ENCODE measurements at places on chromosomes 2 and 18.
A peak's percentile ranks its signal among the peaks of the same experiment; 100 is the strongest.

GRCh38 chr2:39024833-39025232 is 96.0 kb downstream of the SOS1 start:
- peak; percentile 12 for DNase-seq

DNA sequence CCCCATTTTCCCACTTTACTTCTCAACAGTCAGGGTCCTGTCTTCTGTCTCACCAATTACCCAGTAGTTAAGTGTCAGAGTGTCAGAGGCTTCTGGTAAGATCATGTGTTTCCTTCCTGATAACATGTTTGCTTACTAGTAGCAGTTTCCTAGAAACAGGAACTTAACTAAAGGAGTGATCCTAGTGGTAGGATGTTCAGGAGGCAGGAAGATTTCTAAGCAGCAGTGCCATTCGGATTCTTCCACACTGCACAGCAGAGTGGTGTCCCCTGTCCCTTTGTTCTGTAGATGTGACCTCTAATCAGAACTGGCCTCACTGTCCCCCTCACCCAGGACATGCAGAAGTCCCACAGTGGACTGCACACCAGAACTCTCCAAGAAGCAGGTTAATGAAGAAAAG is 221.8 kb upstream of the OSR1 start:
- DNase-seq, result peak; percentile 36

GRCh38 chr2:190881084-190881597 is 520 bp downstream of the GLS start:
- DNase-seq, result peak; percentile 75

- DNase-seq, result no peak
These were observed 488.7 kb upstream of the ID2 start for GRCh38 chr2:8193146-8193545.

- peak; percentile 82 for DNase-seq
These were observed 368.4 kb downstream of the MTX2 start for GRCh38 chr2:176637486-176638166.

DNA sequence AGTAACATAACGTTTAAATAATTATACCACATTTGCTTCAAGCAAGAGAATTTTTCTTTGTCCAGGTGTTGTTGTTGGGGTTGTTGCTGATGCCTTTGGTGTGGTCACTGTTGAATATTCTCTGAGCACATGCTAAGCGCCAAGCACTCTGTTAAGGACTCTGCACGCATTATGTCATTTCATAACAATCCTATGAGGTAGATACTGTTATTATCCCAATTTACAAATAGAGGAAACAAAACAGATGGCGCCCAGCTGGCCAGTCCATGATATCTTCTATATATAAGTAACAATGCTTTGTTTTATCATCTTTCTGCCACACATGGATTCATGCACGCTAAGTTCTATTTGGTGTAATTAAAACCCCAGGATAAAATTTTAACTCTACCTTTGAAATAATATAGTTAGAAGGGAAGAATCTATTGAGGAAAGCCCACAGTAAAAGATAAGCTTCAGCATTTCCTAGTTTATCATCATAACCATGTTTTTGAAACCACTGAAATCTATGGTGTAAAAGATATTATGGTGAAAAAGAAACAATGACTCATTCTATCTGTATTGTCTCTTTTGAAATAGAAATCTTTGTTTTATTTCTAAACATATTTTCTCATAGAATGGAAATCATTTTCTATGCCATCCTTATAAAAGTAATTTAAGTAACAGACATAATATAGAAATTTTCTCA is 199.7 kb downstream of the PID1 start:
- no peak for DNase-seq

DNA sequence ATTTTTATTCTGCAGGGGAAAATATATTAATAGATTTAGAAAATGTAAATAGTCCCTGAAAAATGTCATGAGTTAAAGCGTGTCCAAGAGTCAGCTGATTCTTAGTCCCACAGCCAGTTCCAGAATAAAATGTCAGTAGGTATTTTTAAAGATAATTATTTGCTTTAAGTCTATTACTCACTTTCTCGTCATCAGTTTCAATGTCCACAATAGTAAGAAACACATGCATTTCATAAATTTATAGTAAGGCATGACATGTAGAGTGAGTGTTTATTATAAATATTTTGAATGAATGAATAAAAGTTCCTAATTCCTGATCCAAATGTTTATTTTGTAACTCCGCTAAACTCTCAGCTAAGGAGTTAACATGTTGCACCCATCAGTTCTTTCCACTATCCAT is 1044.0 kb upstream of the PIK3C3 start:
- no peak for DNase-seq

GRCh38 chr18:13616525-13617035 is 109.8 kb downstream of the FAM210A start:
- DNase-seq, result no peak

- no peak for DNase-seq
These were observed 322.6 kb downstream of the ASXL3 start for GRCh38 chr18:33900638-33901037.

DNA sequence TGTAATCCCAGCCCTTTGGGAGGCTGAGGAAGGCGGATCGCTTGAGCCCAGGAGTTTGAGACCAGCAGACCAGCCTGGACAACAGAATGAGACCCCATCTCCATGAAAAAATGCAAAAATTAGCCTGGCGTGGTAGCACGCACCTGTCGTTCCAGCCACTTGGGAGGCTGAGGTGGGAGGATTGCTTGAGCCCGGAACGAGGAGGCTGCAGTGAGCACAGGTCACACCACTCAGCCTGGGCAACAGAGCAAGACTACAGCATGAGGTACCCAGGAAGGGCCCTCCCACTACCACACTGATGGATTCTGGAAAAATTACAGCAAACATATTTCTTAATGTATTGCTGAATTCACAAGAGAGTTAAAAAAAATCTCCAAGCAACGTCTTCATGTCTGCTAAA is 56.3 kb upstream of the HPCAL1 start:
- DNase-seq, result no peak

GRCh38 chr18:38619129-38619528 is 1053.5 kb upstream of the CELF4 start:
- DNase-seq, result no peak

- DNase-seq, result no peak
These were observed 74.9 kb downstream of the LONRF2 start for GRCh38 chr2:100247256-100248043.

GRCh38 chr18:77063260-77063659 is 69.3 kb downstream of the MBP start:
- DNase-seq, result no peak

- peak; percentile 87 for DNase-seq
These were observed 13.1 kb downstream of the DAW1 start for GRCh38 chr2:227884511-227884947.

GRCh38 chr18:54924948-54925347 is 34.3 kb downstream of the CCDC68 start:
- DNase-seq, result no peak

- no peak for DNase-seq
These were observed 766.8 kb upstream of the FAM98A start for GRCh38 chr2:34365932-34366331.

DNA sequence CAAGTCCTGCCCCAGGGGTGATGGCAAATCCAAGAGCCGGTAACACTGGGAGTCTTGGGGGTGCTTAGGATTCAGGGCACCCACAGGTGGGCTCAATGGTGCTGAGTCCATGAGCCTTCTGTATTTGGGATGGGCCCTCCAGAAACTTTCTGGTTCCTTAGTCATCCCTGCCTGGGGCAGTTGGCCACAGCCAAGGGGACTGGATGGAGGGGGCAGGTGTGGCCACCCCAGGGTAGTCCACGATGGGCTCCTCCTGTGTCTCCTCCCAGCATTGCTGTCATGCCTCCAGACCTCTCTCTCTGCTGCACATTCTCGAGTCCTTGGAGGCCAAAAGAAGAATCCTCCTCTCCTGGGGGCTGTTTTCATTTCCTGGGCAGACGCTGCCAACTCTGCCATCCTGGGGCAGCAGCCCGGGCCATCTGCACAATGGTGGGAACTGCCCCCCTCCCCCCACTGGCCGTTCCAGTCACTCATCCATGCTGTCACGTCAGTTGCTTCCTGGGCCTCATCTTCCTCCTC is 158.0 kb upstream of the TWIST2 start:
- DNase-seq, result no peak

DNA sequence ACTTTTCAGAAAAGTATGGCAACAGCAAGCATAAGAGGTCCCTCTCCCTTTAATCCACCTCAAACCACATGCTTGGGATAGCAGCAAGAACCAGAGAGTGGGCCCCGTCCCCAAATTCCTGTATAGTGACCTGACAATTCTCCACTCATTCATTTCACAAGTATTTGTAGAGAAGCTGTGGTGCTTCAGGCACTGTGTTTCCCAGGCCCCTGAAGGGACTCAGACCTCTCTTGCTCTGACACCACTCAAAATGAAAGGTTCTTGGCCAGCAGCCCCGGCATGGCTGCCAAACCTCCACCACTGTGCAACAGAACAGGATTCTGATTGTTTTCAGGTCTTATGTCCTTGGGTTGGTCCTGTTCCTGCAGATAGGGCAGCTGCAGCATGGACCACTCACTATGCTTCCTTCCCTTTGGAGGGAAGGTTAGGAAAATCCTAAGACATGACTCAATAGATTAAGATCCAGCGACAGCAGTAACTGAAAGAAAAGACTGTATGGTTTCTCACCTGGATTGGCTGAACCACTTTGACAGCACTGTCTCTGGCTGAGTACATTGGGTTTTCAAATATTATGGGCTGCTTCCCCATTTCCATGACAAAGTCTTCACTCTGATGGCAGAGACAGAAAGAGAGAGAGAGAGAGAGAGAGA is 67.6 kb downstream of the DHRS9 start:
- DNase-seq, result no peak

DNA sequence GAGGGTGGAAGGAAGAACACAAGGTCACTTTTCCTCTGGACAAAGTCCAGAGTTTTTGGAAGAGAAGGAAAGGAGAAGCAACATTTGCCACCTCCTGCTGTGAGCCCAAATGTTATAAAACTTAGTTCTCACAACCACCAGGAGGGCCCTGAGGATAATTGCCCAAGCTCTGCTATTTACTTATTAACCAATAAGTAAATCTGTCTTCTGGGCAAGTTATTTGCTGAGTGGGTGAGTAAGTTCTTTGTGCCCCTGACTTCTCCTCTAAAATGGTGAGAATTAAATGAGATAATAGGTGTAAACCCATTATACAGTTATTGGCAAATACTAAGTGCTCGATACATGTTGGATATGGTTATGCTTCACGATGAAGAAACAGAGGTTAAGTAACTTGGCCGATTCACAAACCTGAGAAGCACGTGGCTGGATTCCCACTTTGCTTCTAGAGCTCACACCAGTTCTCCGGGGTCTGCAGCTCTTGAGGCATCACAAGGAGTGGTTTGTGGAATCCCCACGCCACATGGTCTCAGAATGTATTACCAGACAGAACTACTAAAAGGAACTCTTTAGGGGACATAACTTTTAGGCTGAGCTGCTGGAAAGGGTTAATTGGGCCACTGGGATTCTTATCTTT is 164.1 kb downstream of the MYCN start:
- DNase-seq, result no peak

DNA sequence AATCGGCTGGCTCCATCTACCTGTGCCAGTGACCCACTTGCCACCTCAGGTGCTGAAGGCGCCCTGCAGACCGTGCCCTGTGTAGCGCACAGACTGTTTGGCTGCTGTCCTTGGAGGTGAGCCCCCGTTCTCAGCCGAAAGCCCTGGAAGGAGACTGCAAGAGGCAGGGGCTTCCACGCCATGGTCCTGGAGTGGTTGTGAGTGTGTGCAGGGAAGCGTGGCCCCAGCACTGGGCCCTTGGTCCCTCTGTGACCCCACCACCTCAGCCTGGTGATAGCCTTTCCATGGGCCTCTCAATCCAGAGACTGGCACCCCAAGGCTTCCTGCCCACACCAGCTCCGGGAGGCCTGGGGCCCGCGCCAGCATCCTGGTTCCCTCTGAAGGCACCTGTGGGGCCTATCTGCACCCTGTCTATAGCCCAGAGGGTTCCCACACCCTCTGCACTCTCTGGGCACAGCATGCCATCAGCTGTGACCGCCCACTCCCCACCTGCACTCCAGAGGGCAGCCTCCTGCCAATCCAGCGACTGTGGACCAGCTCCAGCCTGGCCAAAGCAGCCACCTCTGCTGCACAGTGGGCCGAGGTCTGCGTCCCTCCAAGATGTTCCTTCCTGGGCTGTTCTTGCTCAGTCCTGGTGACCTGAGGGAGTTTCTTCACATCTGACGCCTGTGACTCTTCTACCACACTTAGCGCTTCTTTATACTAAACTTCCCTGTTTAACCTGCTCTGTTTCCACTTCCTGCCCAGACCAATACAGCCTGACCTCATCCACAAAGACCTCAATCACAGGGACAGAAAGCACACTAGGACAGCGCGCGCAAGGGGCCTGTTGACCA is 109.5 kb downstream of the EIPR1 start:
- no peak for DNase-seq

GRCh38 chr2:68742626-68743415 is 8.2 kb downstream of the ARHGAP25 start:
- DNase-seq, result no peak

DNA sequence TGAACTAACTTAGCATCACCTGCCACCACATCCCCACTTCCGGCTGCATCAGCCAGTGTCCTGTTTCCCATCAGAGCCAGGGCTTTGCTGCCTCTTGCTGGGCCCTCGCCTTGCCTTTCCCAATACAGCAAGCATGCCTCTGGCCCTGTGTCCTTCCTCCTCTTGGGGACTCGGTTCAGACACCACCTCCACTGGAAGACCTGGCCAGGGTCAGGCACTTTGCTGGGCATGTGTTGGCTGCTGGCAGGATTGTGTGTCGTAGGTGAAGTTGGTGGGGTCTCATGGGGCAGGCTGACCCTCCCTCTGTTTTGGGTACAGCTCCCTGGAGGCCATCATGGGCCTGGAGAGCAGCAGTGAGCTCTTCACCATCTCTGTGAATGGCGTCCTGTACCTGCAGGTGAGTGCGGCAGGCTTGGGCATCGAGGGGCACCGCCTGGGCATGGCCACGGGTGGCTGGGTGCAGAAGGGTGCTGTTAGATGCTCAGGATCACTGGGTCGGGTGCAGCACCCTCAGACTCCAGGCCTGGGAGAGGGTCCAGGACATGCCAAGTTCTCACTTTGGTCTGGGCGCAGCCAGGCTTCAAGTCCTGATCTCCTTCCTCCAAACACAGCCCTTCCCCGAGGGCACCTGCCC is 6.6 kb downstream of the ERFE start:
- no peak for DNase-seq

- no peak for DNase-seq
These were observed 289.4 kb downstream of the MTX2 start for GRCh38 chr2:176558574-176559140.

- DNase-seq, result no peak
These were observed 44.6 kb downstream of the TOGARAM2 start for GRCh38 chr2:29025711-29026110.

DNA sequence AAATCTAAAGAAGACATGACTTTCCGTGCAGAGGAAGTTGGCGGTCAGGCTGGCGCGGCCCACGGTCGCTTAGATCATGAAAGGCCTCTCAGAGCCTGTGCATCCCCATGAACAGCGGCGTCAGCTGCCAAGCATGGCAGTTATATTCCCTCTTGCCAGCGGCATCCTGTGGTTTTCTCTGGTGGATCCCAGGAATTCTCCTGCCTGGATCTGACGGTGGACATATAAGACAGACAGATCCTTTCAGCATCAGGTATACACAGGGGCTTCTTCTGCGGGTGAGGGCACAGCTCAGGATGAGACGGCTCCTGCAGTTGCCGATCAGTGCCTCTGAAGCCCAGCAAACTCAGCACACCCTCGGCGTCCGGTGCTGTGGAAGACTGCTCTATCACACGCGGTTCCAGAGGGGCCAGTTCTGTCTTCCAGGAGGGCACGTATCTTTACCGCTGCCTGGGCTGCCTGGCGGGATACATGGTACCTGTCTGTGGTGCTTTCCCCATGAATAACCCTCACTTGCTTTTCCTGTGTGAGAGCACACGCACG is 157.8 kb downstream of the LDLRAD4 start:
- no peak for DNase-seq

Measured in DMS53 (cell line).